ENCODE measurements at places on chromosomes 16 and 17.
A peak's percentile ranks its signal among the peaks of the same experiment; 100 is the strongest.

- no peak for DNase-seq
These were observed 411.7 kb downstream of the HS3ST3B1 start for GRCh38 chr17:14712611-14713021.

GRCh38 chr17:5630434-5630833 is 46.1 kb upstream of the NLRP1 start:
- peak; percentile 86 for DNase-seq

DNA sequence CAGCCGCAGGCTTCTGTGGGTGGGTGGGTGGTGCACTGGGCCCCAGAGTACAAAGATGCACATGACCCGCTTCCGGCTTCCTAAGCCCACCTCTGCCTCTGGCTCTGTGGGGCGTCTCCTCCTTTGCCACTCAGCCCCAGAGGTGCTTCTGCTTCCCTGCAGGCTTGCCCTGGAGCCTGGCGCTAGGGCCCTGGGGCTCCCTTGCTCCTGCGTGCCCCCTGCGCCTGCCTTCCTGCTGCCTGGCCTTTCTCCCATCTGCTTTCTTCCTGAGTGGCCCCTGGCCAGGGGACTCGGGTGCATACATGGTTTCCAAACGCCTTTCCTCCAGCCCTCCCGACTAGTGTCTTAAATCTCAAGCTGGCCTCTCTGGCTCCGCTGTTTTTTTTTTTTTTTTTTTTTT is 3.4 kb downstream of the WWOX start:
- no peak for DNase-seq

DNA sequence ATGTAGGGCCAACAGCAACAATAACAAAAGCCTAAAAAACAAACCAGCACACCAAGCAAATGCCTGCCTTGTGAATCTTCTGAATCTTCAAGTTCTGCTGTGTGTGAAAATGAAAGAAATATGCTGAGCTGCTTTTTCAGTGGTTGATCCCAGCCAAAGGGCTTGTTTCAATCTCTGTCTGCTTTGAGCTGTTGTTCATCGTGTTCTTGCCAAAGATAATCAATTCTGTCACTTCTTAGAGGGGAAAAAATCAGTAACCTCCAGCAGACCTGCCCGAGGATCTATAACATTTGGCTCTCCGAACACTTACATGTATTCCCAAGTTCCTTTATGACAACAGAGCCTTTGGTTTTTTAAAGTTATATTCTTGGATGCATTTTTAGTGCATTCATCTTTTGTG is 65.9 kb downstream of the VPS35L start:
- no peak for DNase-seq

DNA sequence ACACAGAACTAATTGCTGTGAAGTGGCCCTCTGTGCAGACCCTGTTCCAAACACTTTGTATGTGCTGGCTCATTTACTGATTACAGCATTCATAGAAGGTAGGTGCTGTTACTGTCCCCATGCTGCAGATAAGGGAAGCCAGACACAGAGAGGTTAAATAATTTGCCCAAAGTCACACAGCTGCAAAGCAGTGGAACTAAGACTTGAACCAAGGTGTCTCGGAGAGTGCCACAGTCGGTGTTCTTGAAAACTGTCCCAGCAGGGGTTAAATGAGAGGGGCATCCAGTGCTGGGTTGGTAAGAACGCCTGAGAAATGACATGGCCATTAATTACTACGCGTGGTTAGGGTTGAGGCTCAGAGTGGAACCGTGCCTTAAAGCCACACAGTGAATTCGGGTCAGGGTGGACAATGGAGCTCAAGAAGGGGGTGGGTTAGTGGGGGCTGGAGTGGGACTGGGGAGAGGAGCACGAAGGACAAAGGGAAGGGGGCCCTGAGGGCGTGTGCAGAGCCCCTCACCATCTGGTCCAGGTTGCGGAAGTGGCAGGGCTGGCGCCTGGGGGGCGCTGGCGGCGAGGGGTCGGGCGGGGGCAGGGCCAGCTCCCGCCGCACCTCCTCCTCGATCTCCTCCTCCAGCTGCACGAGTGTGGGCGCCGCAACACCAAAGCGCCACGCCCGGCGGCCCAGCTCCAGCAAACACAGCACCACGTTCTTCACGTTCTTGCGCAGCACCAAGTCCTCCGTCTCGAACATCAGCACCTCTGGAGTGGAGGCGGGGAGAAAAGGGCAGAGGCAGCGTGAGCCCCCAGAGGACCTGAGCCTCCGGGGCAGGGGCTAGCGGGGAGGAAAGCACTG is 3.3 kb downstream of the GAS2L2 start:
- peak; percentile 39 for DNase-seq

DNA sequence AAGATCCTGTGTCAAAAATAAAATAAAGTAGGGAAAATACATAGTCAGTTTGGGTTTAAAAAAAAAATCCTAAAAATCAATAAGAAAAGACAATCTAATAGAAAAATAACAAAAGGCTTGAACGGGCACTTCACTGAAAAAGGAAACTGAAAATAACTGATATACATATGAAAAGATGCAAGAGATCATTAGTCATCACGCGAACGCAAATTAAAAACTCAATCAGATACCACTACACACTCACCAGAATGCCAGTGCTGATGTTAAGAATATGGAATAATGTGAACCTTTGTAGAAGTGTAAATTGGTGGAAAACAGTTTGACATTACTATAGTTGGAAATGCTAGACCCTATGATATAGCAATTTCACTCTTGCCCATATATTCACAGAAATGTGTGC is 14.6 kb downstream of the GNGT2 start:
- no peak for DNase-seq

DNA sequence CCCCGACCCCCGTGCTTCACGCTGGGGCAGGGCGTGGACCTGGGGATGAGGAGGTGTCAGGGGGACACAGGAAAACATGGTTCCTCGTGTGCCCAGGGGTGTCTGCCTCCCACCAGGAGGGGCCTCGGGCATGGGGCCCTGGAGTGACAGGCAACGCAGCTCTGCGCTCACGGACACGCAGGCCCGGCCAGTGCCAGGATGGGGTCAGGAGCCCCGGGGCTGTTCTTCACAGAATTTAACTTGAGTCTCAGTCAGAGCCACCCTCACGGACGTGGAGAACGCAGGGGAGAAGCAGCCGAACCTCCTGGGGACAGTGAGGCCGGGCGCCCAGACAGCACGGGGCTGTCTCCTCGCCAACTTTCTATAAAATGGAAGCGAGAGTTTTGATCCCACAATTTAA is 16.7 kb downstream of the UNKL start:
- DNase-seq = no peak

- peak; percentile 64 for DNase-seq
These were observed 153.1 kb upstream of the NOG start for GRCh38 chr17:56440419-56440818.

DNA sequence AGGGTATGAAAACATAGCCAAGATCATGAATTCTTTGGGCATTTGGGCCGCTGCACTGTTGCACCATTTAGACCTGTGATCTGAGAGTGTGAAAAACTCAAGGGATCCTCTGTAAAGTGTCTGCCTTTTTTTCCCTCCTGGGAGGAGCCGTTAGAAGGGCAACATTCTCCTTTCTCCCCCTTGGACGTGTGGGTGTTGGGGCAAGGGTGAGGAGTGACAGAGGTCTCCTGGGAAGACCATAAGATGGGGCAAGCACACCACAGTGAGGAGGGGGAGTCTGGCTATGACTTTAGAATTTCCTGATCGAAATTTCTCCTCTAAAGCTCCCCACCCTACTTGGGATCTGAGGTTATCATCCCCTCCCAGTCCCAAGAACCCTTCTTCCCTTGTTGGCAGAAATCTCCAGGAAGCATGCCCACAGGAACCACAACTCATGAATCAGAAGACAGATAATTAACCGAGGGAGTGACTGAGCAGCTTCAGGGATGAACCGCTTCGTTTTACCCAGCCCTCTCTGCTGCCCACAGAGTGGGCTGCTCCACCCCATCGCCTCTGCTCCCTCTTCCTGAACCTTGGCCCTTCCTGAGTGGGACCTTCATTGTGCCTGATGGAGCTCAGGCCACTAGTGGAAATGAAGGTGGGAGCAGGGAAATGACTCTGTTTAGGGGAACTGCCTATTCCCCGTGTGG is 4.2 kb downstream of the ITGB3 start:
- peak; percentile 89 for DNase-seq

- peak; percentile 16 for DNase-seq
These were observed 153.4 kb downstream of the ZFHX3 start for GRCh38 chr16:72894293-72895151.

DNA sequence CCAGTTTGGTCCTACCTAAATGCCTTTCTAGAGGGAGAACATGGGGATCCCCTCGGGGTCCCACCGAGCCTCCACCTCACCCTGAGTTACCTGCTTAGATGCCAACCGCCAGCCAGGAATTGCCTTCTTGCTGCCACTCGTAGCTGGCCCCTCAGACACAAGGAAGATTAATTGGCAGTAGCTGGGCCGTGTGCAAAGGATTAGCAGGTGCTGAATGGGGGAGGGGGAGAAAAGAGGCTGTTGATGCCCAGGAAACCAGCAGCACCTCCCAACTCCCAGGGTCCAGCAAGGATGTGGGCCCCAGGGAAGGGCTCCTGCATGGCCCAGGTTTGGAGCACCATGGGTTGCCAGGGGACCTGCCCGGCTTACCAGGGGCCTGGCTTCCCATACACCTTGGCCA is at the start of gene CNGB1:
CNGB1 (minus strand) TSS at position 159 of the 400 bp plus-strand sequence. CDS start 3,842 bp downstream, outside the sequence.
- no peak for DNase-seq

- DNase-seq = no peak
These were observed 12.3 kb downstream of the RAI1 start for GRCh38 chr17:17693253-17694168.

GRCh38 chr16:83898463-83899271 is at the start of gene MLYCD:
MLYCD (plus strand) TSS chr16:83899115; CDS start chr16:83899145, 30 bp downstream.
- DNase-seq = peak; percentile 76

DNA sequence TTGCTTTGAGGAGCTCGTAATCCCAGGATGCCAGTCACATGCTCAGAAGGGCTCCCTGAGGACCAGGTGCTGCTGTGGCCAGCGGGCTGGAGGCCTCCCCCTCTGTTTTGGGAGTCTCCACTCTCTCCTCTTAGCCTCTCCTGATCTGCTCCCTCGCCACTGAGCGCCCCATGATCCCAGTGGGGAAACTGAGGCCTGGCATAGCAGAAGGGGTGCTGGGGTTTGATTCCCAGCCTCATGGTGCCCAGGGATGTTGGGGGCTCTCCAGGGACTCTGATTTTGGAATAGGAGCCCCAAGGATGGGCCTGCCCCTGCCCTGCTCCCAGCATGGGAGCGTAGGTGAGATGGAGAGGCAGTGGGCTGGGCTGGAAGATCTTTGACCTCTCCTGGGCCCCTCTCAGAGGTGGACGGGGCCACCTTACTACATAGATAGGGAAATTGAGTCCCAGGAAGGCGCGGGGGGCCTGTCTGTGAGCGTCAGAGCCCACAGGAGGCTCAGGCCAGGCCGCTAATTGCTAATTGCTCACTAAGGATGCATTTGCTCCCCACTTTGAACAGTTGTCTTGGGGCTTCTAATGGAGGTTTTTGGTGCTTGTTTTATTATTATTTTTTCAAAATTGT is 525 bp upstream of the ADCY7 start:
- no peak for DNase-seq

- no peak for DNase-seq
These were observed 191.7 kb upstream of the RBFOX1 start for GRCh38 chr16:7140899-7141298.

GRCh38 chr17:17500999-17501605 is 4.9 kb upstream of the RASD1 start:
- DNase-seq = no peak

DNA sequence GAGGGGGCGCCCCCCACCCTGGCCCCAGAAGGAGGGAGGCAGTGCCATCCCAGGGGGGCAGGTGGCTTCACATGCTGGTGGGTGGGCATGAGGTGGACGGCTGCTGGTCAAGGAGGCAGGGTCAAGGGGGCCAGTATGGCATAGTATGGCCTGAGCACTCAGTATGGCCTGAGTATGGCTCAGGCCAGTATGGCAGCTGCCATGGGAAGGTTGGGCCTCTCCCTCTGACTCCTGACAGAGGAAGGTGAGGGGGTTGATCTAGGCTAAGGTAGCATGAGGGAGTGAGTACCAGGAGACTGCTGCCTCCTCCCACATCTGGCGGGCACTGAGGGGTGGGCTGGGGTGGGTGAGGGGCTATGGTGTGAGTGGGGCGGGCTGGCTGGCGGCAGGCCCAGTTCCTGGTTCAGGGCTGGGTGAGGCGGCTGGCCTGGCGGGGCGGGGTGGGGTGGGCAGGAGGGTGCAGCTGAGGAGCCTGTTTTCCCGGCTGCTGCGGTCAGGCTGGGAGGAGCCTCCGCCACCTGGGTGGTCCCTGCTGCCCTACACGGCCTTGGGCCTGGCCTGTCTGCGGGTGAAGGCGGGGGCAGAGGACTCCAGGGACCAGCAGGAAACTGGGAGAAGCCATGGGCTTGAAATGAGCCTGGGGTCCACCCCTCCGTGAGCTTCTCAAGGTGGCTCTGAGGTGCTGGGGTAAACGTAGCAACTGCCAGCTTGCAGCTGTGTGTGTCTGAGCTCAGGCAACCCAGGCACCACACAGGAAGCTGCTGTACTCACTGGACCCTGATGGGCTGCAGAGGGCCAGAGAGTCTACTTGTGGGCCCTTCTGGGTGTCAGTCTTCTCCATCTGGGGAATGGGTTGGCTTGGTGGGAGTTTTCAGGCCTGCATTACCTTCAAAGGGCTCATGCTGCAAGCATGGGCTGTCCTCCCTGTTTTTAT is 57.0 kb downstream of the RAI1 start:
- DNase-seq = no peak

DNA sequence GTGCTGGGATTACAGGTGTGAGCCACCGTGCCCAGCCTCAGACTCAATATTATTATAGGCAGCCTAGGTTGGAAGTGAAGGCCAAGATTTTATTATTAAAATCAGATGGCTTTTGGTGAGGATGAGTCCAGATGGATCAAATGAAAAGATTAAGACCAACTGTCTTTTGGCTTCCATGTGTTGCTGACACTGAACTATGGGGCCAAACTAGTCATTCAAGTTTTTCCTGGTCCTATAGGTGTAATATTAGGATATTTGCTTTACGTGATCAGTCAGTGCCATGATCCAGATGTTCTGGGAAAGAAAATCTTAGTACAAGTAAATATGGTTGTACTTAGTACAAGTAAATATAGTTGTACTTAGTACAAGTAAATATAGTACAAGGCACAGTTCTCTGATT is 140.6 kb downstream of the MAP2K6 start:
- DNase-seq = no peak
